ENCODE measurements at places on chromosomes 7 and 10. TPM values are rescaled to one million over a fixed set of nuclear protein-coding genes. Genes with fewer than 3 reads are reported as not detected.

The PCLO gene
- total RNA-seq, result not detected

The VWA2 gene
- total RNA-seq, result not detected

The ITPRID1 gene
- not detected for total RNA-seq

The PTF1A gene
- not detected for total RNA-seq

The GATA3 gene
- 293 TPM for total RNA-seq

The PTPN20 gene
- total RNA-seq, result 2.5 TPM

The TBX20 gene
- 0.11 TPM for total RNA-seq

The CALML3 gene
- total RNA-seq, result not detected

The SPDYE6 gene
- total RNA-seq, result not detected

The PPP1R17 gene
- total RNA-seq, result not detected

The MACC1 gene
- not detected for total RNA-seq

The ARL4A gene
- 14.8 TPM for total RNA-seq

The CPN1 gene
- total RNA-seq, result not detected

The FAM25A gene
- not detected for total RNA-seq

The HERPUD2 gene
- total RNA-seq, result 24.9 TPM

The TUBB8 gene
- total RNA-seq, result not detected

The GCK gene
- total RNA-seq, result 2.3 TPM

The POMZP3 gene
- total RNA-seq, result 8.2 TPM

The LBX1 gene
- total RNA-seq, result not detected

The SLC18A3 gene
- 0.32 TPM for total RNA-seq

The TRAPPC14 gene
- total RNA-seq, result 31.2 TPM

The NANOS1 gene
- 0.90 TPM for total RNA-seq

The CDC14C gene
- not detected for total RNA-seq

The NHLRC2 gene
- total RNA-seq, result 26.0 TPM

The STEAP1 gene
- 0.50 TPM for total RNA-seq

The GIMAP5 gene
- 46.7 TPM for total RNA-seq

The COL28A1 gene
- total RNA-seq, result not detected

The VIPR2 gene
- total RNA-seq, result 4.2 TPM

The COBL gene
- not detected for total RNA-seq

The DDIT4 gene
- 569 TPM for total RNA-seq

The IFIT1B gene
- total RNA-seq, result not detected

The ATP5F1C gene
- total RNA-seq, result 403 TPM

The MRM2 gene
- total RNA-seq, result 40.5 TPM

The C10orf105 gene
- total RNA-seq, result 0.11 TPM

The PIP gene
- total RNA-seq, result not detected

The HECW1 gene
- total RNA-seq, result not detected

The ATRNL1 gene
- 0.87 TPM for total RNA-seq

The SPDYE5 gene
- total RNA-seq, result not detected

The GDF2 gene
- not detected for total RNA-seq

The HBP1 gene
- total RNA-seq, result 17.0 TPM
